ENCODE measurements at places on chromosomes 1 and 21.

DNA sequence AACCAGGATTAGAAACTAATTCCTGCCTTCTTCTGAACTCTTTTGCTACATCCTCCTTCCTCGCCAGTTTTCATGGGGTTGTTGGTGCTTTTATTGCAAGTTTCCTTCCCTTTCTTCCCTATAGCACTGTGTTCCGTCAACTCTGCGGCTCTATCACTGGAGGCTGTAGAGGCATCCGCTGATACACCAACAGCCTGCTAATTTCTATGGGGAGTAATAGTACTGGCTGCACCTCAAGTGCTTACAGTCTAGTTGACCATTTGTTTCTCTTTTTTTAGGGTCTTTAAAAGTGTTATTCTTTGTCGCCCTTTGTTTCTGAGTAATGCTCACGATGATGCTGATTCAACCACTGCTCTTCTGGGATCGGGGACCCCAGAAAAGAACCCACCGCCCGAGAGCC is 746 bp downstream of the MIS18A start:
- DNase-seq, result no peak

GRCh38 chr1:161092621-161093028 is 3.3 kb upstream of the NECTIN4 start:
- no peak for DNase-seq

DNA sequence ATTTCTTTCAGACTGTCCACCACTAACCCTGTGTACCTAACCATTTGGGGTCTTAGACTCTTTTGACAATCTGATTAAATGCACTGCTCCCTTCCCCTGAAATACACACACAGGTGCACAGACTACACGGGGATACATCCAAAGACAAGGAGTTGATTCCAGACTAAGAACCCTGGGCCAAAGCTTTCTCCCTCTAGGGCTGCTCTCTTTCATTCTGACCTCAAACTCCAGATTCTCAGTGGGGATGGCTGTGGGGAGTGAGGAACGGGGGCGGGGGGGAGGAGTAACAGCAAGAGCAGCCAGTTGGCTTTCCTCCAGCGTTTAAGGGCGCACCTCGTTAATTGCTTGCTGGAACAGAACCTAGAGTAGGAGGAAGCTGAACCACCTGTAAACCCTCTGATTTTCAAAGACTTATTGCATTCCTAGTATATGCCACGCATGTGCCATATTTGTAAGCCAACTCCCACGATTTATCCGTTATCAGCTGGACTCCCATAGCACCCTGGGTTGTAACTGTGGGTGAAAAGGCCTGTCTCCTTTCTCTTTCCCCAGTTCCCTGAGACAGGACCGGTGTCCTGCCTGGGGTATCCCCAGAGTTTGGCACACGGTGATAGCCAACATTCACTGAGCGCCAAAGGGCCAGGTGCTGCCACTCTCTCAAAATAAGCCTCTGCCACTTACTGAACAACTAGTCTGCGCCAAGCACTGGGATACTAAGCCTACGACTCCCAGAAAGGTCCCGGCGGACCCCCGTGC is 920 bp downstream of the MTHFR start:
- DNase-seq, result peak; percentile 39

- DNase-seq, result no peak
These were observed 34.7 kb downstream of the THRAP3 start for GRCh38 chr1:36258960-36259344.

Measured in HFF-Myc (cell line).